ENCODE measurements at places on chromosomes 4 and X.
A peak's percentile ranks its signal among the peaks of the same experiment; 100 is the strongest.

DNA sequence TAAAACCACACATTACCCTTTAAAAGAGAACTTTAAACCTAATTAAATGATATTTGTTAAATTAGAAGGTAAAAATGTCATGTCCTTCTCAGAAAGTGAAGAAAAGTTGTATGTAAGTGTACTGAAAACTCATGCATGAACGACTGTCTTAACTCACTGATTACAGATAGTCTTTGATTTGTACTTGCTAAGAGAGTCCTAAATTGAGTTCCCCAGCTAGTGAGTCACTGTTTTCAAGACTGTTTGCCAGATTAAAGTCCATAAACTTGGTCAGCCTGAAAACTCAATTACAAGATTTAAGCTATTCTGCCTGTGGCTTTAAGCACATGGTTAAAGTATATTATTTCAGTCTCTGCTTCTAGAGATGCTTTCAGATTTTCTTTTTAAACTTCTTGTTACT lies 124.9 kb upstream of the ZCCHC13 start:
- DNase-seq, result peak; percentile 20

DNA sequence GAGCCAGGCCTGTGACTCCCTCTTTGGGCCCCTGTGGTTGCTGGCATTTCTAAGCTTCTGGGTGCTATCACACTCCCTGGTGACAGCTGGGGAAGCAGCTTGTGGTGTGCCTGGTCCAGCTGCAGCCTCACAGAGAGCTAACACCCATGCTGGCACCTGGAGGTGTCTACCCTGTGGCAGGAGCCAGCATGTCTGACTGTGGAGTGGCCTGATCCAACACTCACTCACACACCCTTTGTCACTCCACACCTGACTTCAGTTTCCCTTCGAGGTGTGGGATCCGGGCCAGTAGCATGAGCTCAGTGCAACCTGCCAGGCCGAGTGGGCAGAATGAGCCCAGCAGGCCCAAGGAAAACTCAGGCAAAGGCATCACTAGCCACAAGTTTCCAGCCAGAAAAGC lies 67.5 kb downstream of the TECRL start:
- no peak for DNase-seq

DNA sequence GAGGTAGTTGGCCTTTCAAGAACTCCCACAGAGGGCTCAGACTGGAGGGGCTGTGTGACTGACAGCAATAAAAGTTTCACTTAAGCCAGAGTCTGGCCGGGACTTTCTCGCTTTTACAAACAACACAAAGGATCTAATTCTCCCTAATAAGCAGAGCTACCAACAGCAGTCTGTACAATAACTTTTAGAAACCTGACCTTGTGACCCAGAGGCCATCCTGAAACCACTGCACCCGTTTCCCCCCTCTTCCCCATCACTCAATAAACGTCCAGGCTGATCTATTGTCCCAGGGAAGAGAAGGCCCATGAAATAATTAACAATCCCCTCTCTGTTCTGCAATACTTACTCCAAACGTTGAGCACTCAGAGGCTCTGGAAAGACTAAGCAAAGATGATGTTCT lies 442.4 kb downstream of the ZIC3 start:
- DNase-seq, result no peak

GRCh38 chr4:2961811-2962441 lies 1.3 kb downstream of the NOP14 start:
- no peak for DNase-seq

GRCh38 chrX:128007882-128008281 lies 44.3 kb downstream of the ACTRT1 start:
- DNase-seq, result no peak

All from fibroblast of skin of scalp (primary cell).